Ovary (tissue), 10 donors: ENCODE measurements at places on chromosomes 11 and 22.

DNA sequence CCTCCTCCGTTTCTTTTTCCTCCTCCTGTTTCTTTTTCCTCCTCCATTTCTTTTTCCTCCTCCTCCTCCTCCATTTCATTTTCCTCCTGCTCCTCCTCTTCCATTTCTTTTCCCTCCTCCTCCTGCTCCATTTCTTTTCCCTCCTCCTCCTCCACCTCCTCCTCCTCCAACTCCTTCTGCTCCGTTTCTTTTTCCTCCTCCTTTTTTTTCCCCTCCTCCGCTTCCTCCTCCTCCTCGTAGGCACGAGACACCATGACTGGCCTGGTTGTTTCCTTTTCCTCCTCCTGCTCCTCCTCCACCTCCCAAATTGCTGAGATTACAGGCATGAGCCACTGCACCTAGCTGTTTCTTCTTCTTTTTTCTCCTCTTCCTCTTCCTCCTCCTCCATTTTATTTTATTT, 25.6 kb upstream of the DRICH1 start:
- no peak for DNase-seq

GRCh38 chr11:63871962-63872799, 33.3 kb downstream of the MARK2 start:
- DNase-seq, result peak; percentile 60

DNA sequence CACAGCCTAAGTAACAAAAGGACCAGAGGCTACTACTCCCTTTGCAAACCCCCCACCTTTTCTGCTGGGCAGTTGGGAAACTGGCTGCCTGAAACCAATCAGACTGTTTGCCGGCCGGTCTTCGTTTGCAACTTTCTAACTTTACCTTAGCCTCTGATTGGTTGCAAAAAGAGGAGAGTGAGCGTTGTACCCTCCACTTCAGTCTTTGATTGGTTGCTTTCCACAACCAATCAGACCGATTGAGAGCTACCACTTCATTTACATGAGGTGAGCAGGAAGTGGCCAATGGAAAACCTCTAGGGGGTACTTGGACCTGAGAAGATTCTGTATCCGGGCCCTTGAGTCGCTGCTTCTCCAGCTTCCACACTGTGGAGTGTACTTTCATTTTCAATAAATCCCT, 18.8 kb upstream of the CLNS1A start:
- no peak for DNase-seq

DNA sequence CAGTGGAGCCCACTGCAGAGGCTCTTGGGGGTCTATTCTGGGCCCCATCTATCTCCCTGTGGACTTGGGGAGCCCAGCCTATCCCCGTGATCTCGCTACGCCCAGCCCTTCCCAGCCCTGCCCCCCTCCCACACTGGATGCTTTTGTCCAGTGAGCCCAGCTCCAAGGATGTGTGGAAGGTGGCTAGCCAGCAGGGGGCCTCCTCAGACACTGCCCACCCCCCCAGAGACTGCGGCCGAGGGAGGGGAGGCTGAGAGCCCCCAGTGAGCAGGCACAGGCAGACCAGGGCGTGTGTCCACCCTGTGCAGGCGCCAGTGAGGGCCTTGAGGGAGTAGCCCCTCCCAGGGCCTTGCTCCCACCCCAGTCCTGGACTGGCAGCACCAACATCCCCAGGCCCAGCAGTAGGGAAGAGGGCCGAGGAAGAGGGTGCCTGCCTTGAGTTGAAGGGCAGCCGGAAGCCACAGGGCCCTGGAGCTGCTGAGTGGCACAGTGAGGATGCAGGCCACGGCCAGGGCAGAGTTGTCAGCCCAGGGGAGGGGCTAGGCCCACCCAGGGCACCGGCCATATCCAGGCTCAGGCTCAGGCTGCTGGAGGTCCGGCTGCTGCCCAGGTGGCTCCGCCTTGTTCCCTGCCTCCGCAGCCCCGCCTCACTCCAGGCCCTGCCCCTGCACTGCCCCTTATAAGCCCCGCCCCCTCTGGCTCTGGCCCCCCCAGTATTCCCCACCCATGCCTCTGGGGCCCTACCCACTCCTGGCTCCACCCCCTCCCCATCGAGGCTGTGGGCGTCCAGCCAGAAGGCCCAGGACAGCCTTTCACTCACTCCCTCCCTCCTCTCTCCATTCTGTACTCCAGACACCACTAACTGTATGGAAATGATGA, 28.0 kb downstream of the MOB2 start:
- peak; percentile 93 for DNase-seq
